ENCODE measurements at places on chromosomes 3 and 15.

- DNase-seq = no peak
Observed at GRCh38 chr15:90915808-90916440, 12.8 kb downstream of the MAN2A2 start.

GRCh38 chr3:27616031-27616430 is 106.1 kb downstream of the EOMES start:
- no peak for DNase-seq

- DNase-seq = no peak
Observed at GRCh38 chr3:43874290-43874689, 183.6 kb downstream of the ABHD5 start.

- no peak for DNase-seq
Observed at GRCh38 chr3:38314112-38314763, 32.1 kb downstream of the SLC22A14 start.

- no peak for DNase-seq
Observed at GRCh38 chr3:143222505-143222904, 102.9 kb downstream of the CHST2 start.

- no peak for DNase-seq
Observed at GRCh38 chr3:178010306-178010705, 525.9 kb upstream of the KCNMB2 start.

DNA sequence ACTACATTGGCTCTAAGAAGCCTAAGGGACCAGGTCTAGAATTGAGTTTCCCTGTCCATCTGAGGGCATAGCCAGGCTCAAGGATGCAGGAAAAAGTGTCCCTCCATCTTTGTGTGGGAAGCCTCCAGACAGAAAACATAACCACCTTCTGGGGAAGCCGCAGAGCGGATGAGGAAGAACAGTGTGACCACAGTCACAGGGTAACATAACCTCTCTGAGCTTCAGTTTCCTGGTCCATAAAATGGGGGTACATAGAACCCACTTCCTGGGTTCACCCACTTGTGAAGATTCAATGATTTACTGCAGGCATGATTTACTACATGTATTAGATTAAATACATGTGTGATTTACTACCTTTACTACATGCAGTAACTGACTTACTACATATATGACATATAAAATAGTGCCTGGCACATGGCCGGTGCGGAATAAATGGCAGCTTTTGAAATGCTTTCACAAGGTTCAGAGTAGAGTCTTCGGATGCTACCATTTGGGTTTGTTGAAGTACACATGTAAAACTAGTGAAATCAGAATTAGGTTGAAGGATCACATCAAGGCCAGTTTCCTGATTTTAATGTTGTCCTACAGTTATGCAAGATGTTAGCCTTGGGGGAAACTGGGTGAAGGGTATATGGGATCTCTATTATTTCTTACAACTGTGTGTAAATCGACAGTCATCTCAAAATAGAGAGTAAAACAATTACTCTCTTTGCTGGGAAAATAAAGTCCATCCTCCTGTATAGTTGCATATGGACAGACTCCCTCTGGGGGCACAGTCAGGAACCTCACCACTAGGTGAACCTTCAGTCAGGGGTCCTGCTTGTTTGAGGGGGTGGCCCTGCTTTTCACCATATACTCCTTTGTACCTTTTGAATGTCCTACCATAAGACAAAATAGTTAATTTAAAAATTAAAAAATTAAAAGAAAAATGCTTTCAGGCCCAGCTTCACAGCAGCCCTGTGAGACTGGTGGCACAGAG is 86.0 kb downstream of the SEMA5B start:
- no peak for DNase-seq

DNA sequence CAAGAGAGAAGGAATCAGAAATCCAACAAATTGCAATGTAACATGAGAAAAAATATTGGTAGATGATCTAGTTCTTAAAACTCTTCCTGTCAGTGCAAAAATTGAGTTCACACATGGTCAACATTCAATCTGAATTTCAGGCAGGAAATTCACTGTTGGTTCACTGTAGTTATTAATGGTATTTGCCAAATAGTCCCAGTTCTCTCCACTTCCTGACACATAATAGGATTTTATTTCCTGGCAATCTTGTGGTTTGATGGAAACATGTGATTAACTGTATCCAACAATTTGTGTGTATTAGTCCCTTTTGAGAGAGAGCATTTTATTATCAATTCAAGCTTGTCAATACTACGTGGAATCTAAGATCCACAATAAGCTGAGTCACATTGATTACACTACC is 1103.1 kb downstream of the ROBO2 start:
- no peak for DNase-seq

GRCh38 chr3:61371123-61371522 is 119.9 kb upstream of the FHIT start:
- peak; percentile 35 for DNase-seq

DNA sequence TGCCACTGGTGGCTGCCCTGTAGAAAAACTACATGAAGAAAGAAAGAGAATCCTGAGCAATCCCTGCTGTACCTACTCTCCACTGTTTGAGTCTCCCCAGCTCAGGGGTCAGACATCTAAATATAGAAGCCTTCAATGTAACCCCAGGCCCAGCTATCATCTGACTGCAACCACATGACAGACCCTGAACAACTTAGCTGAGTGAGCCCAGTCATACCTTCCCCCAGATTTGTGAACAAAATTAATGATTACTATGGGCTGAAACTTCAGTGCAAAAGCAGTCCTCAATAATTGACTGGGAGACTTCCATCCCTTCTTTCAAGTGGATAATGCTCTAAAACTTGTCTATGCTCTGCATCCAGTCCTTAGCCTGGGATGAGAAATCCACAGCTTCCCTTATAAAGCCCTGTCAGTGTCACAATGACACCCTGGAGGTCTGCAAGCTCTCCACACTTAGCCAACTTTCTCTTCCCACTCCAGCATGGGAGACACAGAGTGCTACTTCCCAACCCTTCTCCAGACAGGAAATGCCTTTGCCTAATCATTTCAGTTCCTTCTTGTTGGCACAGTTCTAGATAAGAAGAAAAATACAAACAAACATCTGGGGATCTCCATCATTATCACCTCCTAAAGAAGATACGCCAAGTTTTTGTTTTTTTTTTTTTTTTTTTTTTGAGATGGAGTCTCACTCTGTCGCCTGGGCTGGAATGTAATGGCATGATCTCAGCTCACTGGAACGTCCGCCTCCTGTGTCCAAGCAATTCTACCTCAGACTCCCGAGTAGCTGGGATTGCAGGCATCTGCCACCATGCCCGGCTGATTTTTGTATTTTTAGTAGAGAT is 198.5 kb upstream of the GADL1 start:
- DNase-seq = peak; percentile 7

DNA sequence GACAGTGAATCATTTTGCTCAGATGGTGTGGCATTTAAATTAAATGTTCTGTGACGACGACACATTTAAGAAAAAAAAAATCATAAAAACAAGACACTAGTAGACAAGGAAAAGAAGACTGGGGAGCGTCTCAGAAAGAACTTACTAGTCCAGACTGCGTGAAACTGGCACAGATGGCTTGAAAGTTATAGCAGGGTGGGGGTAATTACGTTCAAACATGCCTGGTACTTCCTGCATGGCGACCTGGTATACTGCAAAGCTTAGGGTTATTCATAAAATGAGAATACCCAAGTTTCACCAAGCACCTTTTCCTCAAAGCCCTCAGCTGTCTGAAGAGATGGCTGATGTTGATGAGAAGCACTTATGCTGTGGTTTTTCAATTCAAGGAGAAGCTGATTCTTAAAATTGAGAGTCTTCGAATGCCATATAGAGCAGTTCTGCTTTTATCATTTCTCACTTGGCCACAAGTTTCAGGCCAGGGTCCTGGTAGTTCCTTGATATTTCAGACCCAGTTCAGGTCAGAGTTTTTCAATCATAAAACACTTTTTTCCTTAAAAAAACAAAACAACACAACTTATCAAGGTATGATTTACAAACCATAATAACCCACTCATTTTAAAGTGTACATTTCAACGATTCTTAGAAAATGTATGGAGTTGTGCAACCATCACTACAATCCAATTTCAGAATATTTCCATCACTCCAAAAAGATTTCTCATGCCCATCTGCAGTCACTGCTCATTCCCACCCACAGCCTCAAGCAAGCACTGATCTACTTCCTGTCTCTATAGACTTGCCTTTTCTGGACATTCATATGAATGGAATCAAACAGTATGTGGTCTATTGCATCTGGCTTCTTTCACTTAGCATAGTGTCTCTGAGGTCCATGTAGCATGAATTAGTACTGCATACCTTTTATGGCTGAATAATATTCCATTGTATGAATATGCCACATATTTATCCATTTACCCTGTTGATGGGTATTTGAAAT is 24.7 kb downstream of the PCOLCE2 start:
- DNase-seq = no peak

GRCh38 chr3:181631901-181632300 is 79.8 kb upstream of the SOX2 start:
- DNase-seq = no peak

GRCh38 chr3:17213102-17213501 is 328.3 kb downstream of the PLCL2 start:
- DNase-seq = no peak

- no peak for DNase-seq
Observed at GRCh38 chr3:144643771-144644198, 672.2 kb downstream of the DIPK2A start.

DNA sequence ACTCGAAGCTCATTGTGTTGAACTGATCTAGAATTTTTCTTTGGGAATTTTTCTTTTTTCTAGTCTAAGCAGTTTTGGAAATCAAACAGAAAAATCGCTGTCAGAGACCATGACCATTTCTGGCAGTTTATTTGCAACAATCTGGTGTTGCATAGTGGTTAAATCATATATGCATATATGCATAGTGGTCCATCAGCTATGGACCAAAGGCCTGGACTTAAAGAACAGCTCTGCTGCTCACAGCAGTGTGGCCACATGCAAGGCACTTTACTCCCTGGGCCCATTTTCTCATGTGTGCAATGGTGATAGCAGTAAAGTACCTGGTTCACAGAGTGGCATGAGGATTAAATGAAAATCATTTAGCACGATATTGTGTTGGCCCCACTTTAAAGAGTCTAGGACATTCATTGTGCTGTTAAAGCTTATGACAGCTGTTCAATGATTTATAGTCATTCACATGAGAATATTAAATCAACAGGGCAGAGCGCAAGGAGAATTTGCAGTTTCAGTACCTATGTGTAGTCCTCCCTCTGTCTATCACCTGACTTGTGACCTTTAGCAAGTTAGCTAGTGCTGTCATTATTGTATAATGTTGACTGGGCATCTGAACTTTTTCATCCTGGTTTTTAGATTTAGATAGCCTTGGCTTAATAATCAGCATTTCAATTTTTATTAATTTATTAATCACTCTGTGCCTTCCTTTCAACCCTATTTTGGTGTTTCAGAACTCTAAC is 46.4 kb downstream of the BLM start:
- DNase-seq = no peak
